ELR (cell line): ENCODE measurements at places on chromosomes 2 and 18.
A peak's percentile ranks its signal among the peaks of the same experiment; 100 is the strongest.

DNA sequence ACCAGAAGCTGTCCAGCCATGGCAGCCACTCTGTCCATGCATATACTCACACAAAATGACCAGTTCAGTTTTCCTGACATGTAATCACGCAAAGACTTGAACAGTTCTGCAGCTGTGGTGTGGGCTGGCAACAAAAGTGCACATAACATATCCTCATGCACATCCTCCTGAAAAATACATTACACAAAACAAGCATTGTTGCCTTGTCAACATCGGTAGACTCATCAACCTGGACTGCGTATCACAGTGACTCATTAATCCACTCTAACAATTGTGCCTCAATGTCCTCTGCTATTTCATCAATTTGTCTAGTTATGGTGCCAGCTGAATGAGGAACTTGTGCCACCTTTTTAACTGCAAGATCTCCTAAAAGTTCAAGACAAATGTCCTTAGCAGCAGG, 19.5 kb downstream of the RBKS start:
- peak; percentile 62 for DNase-seq

GRCh38 chr2:45269149-45269793, 260.0 kb upstream of the SIX2 start:
- DNase-seq = peak; percentile 53

GRCh38 chr18:3323900-3324299, 62.0 kb downstream of the MYL12B start:
- peak; percentile 53 for DNase-seq

GRCh38 chr2:65264821-65265670, 37.4 kb downstream of the ACTR2 start:
- DNase-seq = peak; percentile 83

GRCh38 chr2:228378233-228378632, 196.7 kb upstream of the SPHKAP start:
- no peak for DNase-seq

- no peak for DNase-seq
Observed at GRCh38 chr2:33573657-33574056, 25.4 kb downstream of the FAM98A start.

DNA sequence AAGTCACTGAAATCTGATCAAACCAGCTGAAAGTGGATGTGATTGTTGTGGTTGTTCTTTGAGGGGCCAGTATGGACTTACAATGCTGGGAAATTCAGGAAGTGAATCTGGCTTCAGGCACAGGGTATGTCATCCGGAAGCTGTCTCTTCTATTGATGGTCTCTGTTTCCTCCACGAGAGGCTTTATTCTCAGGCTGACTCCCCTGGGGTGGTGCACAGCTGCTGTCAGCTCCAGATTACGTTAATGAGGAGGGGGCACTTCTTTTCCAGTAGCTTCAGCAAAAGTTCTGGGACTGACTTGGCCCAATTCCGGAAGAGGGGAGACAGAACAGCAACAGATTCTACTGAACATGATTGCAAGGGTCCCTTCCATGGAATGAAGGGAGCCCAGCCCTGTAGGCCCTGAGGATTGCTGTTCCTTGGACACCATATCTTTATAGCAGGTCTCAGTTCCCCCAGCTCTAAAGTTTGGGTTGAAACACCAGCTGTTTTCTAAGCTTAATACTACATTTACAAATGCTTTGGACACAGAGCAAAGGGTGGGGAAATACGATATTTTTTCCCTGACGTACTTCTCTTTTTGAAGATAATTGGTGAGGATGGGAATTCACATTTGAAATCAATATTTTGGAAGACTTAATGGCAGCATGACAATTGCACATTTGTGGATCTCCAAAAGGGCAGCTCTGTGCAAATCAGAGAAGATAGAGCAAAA, 400.9 kb downstream of the TSN start:
- no peak for DNase-seq

- no peak for DNase-seq
Observed at GRCh38 chr2:159281002-159281401, 5.5 kb downstream of the WDSUB1 start.

GRCh38 chr2:170845343-170845742, 28.7 kb downstream of the GAD1 start:
- no peak for DNase-seq

DNA sequence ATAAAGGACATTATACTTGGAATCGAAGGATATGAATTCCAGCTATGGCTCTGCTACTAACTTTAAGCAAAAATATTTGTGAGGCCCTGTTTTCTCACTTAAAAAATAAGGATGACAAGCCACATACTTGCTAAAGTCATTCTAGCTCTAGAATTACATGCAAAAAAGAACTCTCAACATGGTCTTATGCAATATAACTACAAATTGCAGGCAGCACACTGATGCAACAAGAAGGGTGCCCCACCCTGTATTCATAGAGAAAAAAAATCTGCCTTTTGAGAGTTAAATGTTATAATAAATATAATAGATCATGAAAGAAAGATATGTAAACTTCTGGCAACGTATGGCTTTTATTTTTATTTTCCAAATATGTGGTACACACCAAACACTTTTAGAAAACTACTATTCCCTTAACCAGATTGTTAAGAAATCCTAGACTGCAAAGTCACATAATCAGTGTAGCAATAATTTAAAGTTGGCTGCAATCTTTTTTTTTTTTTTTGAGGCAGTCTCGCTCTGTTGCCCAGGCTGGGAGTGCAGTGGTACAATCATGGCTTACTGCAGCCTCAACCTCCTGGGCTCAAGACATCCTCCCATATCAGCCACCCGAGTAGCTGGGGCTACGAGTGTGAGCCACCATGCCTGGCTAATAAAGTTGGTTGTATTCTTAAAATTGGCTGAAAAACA, 40.2 kb upstream of the WDSUB1 start:
- no peak for DNase-seq

GRCh38 chr2:172967036-172967982, 108.3 kb upstream of the MAP3K20 start:
- DNase-seq = no peak

GRCh38 chr2:235324324-235324723, 169.5 kb upstream of the AGAP1 start:
- DNase-seq = no peak

- DNase-seq = no peak
Observed at GRCh38 chr2:54454548-54455130, 1.5 kb upstream of the SPTBN1 start.

GRCh38 chr2:210399440-210400041, 77.0 kb downstream of the LANCL1 start:
- peak; percentile 38 for DNase-seq

DNA sequence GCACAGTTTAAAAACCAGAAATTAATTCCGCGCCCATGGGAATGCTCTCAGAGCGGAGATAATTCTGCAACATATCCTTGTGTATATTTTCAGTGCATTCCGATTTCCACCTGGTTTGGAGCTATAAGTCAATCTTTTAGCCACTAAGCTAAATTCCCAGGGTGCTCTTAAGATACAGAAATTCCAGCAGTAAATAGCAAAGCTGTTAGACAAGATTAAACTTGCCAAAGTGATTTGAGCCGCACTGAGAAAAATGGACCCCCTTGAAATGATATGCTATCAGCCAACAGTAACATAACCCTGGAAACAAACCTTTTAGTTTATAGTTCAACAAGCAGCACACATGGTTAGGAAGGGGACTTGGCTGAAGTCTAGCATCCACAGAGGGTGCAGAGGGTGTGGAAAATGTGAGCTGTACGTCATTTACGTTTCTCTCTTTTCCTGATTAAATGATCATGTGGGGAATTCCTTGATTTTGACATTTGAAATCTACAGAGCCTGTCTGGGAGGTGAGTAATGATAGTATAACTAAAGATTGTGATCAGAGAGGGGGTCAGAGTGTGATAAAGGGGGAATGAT, 99.8 kb upstream of the COPS8 start:
- DNase-seq = no peak
